Neural crest cell (in vitro differentiated cells): ENCODE measurements at places on chromosomes 16 and 17. TPM values are rescaled to one million over a fixed set of nuclear protein-coding genes. Genes with fewer than 3 reads are reported as not detected.

GRCh38 chr16:50574745-50575136 lies 26.5 kb downstream of the NKD1 start:
- no peak for DNase-seq

DNA sequence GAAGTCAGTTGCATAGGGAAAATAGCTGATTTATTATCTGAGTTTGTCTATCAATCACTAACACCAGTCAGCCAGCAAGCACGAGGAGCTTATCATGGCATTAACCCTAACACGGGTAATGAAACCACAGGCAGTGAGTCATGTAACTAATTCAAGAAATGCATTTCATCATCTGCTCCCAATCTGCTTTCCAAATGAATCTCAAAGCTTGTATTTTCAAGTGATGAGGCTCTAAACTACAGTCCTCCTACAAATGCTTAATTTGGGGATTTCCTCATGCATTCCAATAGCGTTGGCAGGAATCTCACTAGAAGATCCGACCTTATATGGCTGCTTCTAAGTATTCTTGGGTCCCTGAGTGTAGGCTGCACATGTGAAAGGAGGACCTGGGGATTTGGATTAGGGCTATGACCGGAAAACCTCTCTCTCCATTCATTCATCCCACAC lies 118.4 kb upstream of the HSBP1 start:
- no peak for DNase-seq

DNA sequence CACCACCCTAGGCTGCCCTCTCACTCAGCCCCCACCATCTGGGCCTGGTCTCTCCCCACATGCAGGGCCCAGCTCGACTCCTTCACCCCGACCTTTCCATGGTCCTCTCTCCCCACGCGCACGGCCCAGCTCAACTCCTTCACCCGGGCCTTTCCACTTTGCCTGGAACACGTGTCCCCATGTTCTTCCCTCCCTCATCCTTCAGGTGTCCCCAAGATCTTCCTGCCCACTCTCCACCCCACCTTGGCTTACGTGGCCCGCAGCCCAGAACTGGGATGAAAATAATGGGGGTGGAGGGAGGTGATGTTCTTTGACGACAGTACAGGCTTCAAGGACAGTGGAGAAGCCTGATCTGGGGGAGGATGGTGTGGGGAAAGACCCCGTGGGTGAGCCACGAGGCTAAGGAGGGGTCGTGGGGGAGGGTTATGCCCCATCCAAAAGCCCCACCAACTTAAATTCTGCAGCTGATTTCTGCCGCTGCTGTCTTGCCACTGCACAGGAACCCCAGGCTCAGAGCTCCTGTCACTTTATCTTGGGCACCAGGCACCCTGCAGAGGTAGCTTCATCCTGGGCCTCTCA lies 9.9 kb upstream of the MEAK7 start:
- DNase-seq: no peak

GRCh38 chr16:14015948-14016347 lies 55.2 kb upstream of the MRTFB start:
- DNase-seq: no peak

DNA sequence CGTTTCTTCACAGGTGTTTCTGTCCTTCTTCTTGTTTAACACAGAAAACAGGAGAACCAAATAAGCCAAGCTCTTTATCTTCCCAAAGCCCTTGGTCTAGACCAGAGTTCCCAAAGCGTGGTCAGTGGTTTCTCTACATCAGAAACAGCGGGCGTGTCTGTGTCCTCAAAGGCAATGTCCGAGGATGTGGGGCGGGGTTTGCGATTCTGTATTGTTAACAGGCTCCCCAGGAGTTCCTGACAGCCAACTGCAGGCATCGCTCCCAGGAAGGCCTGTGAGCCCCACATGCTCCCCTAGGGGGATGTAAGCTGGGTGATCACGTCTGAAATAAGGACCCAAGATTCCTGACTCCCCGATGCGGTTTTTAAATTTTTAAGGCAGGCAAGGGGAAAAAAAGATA lies 28.4 kb upstream of the SLC25A19 start:
- DNase-seq: no peak

DNA sequence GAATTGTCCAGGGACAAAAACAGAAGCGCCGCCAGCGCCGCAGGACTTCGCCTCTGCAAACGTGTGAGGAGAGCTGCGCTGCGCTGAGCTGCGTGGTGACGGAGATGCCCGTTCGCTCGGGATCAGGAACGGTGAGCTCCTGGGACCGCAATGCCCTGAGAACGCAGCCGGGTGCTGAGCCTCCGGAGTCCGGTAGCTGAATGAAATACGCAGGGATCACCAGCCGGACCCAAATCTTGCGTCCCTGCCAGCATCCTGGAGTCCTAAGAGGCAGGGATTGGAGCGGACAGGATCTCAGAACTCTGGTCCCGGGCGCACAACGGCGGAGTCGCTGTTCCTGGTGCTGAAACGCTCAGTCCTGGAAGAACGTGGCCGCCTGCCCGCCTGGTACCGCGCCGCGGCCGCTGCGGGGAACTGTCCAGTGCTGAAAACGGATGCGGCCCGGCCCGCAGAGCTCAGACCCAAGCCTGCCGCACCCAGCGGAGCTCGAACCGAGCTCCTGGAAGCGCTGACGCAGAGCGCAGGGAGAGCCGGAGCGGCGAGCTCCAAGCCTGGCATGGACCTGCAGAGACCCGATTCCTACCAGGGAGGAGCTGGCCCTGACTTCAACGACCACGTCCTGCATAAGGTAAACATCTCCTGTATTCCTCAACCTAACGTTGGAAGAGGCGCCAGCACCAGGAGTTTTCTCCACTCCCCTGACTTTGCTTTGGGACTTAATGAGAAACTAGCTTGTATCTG lies 41.5 kb downstream of the CD300LF start:
- peak; percentile 90 for DNase-seq

- no peak for DNase-seq
Measured at GRCh38 chr17:33370401-33370800, 77.3 kb upstream of the ASIC2 start.

GRCh38 chr16:592518-593306 lies 2.8 kb downstream of the RAB40C start:
- DNase-seq: no peak

DNA sequence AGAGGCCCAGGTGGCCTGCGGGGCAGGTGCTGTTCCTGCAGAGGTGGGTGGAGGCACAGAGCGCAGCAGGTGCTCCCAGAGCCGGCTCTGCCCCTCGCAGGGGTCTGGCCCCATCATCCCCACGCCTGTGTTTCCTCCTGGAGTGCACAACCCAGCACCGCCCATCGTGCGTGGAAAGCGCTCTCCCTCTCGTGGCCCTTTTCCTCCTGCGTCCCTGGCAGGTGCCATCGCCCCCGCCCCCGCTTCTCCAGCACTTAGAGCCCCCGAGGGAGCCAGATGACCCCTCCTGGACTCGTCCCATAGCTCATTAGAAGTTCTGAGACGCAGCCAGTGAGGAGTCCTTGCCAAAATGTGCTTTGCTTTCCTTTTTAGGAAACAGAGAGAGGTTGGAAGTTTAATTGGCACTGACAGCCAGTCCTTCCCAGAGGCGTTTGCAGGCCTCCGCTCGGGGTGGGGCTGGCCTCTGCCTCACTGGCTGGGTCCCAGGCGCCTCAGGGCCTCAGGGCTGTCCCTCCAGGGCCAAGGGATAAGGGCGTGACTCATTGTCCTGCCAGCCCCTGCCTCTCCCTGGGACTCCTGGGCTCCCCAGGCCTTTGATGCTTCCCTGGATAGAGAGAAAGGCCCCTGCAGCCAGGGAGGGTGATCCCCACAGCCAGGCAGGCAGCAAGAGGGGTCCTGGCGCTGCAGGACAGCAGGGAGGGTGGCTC lies 32.2 kb upstream of the CHMP6 start:
- no peak for DNase-seq

DNA sequence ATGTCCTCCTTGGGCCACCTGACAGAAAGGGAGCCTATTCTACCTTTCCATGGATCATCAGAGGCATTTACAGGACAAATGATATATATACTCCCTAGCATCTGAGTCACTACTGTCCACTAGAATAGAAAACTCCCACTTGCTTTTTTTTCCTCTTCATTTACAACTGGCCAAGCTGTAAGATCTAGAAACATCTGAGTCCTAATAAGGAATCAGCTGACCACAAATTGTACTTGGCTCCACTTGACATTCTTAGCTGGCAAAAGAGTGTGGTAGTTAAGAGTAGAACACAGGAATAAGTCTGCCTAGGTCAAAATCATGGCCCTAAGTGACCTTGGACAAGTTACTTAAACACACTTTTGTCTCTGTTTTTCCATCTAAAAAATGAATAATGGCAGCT lies 5.2 kb downstream of the RUSF1 start:
- no peak for DNase-seq

CES1 gene
- total RNA-seq: 0.58 TPM in 1 of 2 replicates, not detected in the other

SCO1 gene
- total RNA-seq: 32.5 and 36.2 TPM in 2 replicates

ABCA9 gene
- total RNA-seq: 1.3 and 2.3 TPM in 2 replicates

ASPHD1 gene
- 2.5 and 2.8 TPM in 2 replicates for total RNA-seq

PIRT gene
- 0.07 and 0.09 TPM in 2 replicates for total RNA-seq

NT5M gene
- 8.4 and 10.3 TPM in 2 replicates for total RNA-seq

SLC16A13 gene
- total RNA-seq: 11.1 and 12.2 TPM in 2 replicates

C17orf78 gene
- not detected in 2 replicates for total RNA-seq

NHLRC4 gene
- total RNA-seq: 0.84 and 0.86 TPM in 2 replicates

NPIPA5 gene
- 6.0 and 6.1 TPM in 2 replicates for total RNA-seq

NAGS gene
- 0.93 and 1.1 TPM in 2 replicates for total RNA-seq

ESRP2 gene
- total RNA-seq: 0.09 and 0.23 TPM in 2 replicates
